ENCODE measurements at places on chromosomes 16 and 17.

DNA sequence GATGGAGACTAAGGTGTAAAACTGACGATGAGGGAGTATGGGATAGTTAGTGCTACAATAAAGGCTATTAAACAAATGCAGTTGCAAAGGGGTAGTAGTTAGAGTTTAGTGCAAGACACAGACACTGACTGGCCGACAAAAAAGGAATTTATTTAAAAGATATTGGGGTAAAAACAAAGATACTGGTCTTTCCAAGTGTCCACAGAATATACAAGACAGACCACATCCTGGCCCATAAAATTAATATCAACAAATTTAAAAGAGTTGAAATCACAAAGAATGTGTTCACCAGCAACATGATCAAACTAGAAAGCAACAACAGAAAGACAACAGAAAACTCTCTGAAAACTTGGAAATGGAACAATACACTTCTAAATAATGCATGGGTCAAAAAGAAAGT, 54.7 kb downstream of the CFDP1 start:
- DNase-seq: no peak

DNA sequence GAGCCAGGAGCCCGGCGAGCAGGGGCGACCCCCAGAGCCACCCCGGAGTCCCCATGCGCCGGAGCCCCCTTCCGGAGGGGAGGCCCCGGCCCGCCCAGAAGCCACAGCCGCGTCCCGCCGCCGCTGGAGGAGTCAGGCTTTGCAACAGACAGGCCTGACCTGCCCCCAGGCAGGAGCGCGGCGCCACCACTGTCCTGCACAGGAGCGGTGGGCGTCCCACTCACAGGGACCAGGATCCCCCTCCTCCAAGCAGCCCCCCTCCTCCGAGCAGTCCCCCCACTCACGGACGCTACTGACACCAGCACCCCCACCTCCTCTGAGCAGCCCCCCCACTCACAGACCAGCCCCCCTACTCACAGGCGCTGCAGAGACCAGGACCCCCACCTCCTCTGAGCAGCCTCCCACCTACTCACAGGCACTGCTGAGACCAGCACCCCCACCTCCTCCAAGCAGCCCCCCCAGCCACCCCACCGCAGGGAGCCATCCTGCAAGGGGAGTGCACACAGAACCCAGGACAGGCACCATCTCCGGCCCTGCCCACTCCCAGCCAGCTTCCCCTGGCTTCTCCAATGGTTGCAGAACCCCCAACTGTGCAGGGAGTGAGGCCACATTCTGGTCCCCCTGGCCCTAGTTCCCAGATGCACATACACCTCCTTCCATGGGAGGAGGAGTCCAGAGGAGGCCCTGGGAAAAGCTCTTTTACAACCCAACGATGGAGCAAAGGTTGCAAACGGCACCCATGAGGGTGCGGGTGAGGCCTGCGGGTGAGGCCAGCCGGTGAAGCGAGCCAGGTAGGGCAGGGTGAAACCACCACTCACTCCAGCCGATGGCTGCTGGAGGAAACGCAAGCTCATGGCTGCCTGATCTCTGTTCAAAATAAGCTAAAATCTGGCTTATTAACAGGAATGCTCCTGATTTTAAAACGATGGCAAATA, 69.9 kb downstream of the ABR start:
- DNase-seq: peak; percentile 21

GRCh38 chr17:49977463-49978389, 8.7 kb downstream of the DLX4 start:
- no peak for DNase-seq

DNA sequence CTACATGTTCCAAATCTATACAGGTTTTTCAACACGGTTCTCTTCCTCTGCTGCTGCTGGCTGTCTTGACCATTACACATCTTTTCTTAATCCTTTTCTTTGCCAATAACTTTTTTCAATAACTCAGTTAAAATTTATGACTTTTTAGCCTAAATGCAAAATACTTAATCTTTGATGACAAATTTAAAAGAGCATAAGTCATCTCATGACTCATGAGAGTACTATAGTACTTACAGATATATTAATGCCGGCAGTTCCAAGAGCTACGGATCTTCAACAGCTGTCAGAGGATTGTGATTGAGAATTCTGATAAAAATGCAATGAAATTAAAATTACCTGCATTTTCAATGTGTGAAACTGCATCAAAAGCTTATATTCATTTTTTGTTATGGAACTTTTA, 105.5 kb downstream of the KPNA2 start:
- DNase-seq: no peak

DNA sequence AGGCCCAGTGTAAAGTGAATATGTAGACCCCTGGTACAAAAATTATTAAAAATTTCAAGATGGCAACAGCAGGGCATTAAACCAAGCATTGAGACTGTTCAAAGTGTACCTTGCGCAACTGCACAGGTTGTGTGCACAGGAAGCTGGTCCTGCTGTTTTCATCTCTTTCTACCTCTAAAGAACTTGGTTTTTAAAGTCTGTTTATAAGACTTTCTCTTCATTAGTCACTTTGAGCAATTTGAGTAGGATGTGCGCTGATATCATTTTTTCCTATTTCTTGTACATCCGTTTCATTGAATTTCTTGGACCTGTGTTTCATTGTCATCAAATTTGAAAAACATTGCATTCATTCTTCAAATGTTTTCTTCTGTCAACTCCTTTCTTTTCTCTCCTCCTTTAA, 16.8 kb upstream of the PMP22 start:
- no peak for DNase-seq

- peak; percentile 66 for DNase-seq
These were observed 663 bp downstream of the CYB5D1 start for GRCh38 chr17:7858522-7858810.

GRCh38 chr16:3575491-3575890, 1.7 kb downstream of the NLRC3 start:
- no peak for DNase-seq

DNA sequence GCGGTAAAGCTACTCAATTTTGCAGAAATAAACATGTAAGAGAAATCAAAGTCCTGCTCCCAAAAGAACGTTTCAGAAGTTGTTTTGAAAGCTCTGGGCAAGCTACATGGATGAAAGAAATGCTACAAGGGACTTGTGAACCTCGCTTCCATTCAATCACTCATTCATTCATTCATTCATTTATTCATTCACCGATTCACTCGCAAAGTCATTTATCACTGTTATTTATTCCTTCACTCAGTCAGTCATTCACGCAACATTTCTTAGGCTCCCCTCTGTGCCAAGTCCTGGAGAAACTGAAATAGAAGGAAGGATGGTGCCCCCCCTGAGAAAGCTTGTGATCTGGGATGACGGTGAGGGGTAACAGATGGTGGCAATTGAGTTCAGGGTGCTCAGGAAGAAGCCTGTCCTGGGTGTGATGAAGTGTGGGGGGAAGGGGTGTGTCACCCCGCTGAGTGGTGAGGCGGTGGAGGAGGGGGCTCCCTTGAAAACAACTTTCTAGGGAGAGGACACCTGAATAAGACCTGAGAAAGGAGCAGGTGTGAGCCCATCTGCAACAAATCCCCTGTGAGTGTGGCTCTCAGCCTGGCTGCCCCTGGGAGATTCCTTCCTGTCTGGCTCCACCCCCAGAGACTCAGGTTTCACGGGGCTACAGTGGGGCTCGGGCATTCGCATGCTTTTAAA, 36.3 kb upstream of the PRSS54 start:
- no peak for DNase-seq

DNA sequence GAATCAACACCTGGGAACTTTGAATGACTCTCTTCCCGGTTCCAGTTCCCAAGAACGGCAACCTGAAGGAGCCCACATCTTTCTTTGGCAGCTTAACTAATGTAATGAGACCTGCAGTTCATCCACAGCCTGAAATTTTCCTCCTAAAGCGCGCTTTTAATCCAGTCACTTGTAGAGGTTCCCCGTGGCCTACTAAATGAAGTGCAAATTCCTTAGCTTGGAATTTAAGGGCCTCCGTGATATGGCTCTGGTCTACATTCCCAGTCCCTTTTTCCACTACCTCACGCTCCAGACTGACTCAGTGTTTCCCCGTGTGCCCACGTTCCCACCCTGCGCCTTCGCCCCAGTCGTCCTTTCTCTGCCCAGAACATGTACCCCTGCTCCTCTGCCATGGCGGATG, 27.2 kb downstream of the FZD2 start:
- DNase-seq: no peak

DNA sequence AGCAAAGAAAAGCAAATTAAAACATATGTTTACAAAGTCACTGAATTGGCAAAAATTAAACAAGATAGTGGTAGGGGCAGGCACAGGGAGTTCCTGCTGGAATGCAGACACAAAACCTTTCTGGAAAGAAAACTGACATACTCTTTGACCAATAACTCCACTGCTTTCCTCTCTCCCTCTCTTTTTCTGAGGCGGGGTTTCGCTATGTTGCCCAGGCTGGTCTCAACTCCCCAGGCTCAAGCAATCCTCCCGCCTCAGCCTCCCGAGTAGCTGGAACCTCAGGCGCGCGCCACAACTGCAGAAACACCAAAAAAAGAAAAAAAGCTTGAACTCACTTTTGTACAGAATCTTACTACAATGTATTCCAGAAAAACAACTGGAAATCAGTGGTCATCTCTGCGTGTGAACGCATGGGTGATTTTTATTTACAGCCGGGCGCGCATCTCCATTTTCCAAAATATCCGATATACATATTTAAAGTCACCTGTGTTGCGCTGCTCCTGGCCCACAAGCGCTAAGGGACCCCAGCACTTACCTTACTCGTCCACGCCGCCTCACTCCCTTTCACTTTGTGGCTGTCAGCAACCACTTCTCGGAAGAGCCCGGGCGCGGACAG, 480 bp downstream of the TXNL4B start:
- DNase-seq: peak; percentile 68

DNA sequence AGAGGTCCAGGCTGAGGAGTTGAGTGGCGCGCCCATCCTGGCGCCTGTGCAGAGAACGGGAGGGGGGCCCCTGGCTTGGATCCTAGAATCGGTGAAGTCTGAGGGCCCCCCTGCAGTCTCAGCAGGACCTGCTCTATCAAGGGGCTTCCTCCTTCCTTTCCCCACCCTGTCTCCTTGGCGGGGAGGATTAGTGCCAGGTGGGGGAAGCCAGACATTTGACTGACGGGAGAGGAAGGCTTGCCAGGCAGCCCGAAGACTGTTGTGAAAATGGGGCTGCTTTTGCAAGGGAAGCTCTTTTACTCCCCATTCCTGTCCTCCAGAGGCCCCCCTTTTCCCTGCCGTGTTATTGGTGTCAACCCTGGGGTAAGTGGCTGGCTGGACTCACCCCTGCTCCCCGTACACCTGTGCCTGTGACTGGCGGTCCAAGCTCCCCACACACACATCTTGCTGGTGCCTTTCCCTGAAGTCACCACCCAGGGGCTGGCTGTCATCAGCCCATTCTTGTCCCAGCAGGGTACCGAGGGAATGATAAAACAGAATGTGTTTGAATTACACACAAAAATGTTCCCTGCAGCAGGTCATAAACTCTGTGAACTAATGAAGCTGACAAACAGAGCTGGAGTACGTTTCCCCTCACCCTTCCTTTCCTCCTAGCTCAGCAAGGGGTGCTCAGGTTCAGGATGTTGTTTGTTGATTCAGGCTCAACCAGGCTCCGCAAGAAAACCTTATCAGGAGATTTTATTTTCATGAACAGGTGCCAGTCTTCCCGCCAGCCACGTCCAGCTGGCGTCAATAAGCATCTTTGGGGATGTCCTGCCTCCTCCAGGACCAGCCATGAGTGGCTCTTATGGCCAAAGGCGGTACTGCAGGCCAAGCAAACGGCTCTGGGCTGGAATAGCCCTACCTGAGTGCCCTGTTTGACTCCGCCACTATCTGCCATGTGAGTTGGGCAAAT, 4.4 kb upstream of the ARMC7 start:
- DNase-seq: peak; percentile 24

GRCh38 chr17:72713701-72714100, 378.8 kb downstream of the SLC39A11 start:
- no peak for DNase-seq

- DNase-seq: no peak
These were observed 202.1 kb upstream of the PSMD7 start for GRCh38 chr16:74094514-74094913.

GRCh38 chr16:20383106-20384029, 21.2 kb downstream of the PDILT start:
- DNase-seq: peak; percentile 64

DNA sequence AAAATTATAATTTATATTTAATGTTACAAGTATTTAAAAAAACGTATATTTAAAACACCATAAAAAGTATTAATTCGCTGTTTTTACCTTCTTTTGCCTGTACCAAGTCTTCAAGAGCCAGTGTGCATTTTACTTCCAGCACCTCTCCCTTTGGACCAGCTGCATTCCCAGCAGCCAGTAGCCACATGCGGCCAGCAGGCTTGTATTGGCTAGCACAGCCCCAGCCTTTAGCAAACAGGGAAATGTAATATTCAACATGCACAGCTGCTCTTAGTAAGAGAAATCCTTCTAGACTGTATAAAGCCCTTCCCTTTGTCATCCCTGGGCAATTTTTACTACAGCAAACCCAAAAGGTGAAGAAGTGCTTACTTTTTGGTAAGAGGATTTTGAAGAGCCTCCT, 6.6 kb downstream of the DHODH start:
- DNase-seq: no peak

DNA sequence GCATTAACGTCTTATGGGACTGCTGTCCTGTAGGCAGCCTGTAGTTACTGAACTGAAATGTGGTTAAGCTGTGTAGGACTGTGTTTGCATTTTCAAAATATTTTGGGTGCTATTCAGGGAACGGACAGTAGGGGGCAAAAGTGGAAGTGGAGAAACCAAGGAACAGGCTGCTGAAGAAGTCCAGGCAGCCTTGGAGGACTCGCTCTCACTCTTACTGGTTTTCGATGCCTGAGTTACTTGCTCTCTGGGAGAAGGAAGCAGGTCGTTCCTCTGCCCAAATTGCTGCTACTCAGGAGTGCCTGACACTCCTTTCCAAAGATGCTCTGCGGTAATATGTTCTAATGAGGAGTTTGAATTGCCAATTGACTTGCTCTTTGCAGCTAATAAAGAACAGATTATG, 64.5 kb upstream of the RBFOX1 start:
- no peak for DNase-seq

- peak; percentile 55 for DNase-seq
These were observed 1.7 kb downstream of the IL4R start for GRCh38 chr16:27315333-27316037.

DNA sequence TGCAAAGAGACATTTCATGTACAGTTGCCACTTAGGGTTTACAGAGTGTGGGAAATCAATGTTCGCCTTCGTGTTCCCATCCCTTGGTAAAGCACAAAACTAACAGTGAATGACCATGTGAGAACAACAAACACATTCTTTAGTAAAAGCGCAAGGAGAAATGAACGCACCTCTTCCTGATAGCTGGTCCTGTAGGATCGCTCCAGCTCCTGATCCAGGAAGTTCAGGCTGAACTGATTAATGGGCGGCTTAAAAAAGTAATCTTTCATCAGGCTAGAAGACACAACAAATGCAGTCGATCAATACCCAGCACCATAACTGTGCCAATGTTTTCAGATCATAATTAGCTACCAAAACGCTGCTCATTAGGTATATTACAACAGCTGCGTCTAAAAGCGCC, 108.3 kb upstream of the CREBBP start:
- DNase-seq: no peak

GRCh38 chr16:59238246-59238645, 504.1 kb upstream of the GOT2 start:
- DNase-seq: no peak

- DNase-seq: no peak
These were observed at the start of gene IRX6 for GRCh38 chr16:55323637-55324271. TSS of gene IRX6 (plus strand) at chr16:55324203. CDS start at chr16:55325092, 889 bp downstream.
